Fibroblast of upper back skin (primary cell): ENCODE measurements at places on chromosomes 12 and 14.

- DNase-seq, result no peak
These were observed 41.7 kb upstream of the EMP1 start for GRCh38 chr12:13154831-13155230.

GRCh38 chr12:52259657-52260243 is 14.7 kb upstream of the KRT86 start:
- no peak for DNase-seq

- no peak for DNase-seq
These were observed 104.3 kb upstream of the TMCC3 start for GRCh38 chr12:94754653-94755052.

DNA sequence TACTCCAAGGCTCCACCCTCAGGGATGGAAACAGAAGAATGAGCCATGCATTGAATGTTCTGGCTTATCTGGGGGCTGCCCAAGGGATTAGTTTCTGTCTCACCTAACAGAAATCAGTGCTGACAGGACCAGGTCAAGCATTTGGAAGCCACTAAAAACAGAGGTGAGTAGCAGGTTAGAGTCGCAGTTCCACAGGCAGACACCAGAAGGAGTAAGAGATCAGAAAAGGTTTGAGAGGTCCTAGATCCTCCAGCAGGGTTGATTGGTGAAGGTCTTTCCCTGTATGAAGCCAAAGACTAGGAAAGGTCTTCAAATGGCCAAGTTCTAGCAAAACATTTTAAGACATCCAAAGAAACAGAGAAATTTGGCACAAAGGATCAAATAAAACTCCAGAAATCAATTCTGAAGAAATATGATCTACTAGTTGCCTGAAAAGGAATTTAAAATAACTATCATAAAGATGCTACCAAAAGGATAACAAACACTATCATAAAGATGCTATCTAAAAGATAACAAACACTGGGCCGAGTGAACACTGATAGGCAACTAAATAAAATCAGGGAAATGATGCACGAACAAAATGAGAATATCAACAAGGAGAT is 19.5 kb upstream of the TTC9 start:
- DNase-seq, result peak; percentile 21

- no peak for DNase-seq
These were observed 3.3 kb upstream of the KRT86 start for GRCh38 chr12:52271158-52271557.

GRCh38 chr12:27429606-27430005 is 16.9 kb upstream of the SMCO2 start:
- no peak for DNase-seq

DNA sequence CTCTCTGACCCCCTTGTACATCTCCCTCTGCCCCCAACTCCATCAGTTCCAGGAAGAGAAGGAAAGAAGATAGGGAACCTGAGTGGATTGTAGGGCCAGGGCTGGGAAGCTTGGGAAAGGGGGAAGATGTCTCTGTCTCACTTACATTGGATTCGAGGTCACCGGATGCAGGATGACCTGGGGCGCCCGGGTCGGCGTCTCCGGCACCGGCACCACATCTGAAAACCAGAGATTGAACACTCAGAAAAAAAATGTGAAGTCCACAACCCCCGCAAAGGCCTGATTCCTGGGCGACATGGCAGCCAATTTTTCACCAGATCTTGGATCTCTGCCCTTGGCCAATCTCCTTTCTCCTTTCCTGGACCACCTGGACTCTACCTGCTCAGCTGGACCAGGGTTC is 169.4 kb upstream of the NOS1 start:
- DNase-seq, result no peak

- DNase-seq, result no peak
These were observed 488.4 kb downstream of the PCNX1 start for GRCh38 chr14:71395636-71396035.

DNA sequence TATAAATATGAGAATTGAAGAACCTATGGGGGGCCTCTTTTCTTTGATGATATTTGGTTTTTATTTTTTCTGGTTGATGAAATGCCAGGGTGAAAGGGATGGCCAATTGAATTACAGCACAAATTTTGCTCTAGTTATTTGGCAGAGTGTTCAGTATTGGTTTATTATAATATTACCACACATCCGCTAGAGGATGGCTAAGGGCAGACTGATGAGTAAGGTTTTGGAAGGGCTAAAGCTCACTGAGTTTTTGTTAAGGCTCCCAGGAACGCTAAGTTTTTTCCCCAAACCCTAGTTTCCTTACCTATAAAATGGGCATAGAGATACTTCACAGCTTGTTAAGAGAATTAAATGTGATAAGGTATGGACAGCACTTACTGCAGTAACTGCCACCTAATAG is 34.3 kb upstream of the LRRC10 start:
- DNase-seq, result no peak

DNA sequence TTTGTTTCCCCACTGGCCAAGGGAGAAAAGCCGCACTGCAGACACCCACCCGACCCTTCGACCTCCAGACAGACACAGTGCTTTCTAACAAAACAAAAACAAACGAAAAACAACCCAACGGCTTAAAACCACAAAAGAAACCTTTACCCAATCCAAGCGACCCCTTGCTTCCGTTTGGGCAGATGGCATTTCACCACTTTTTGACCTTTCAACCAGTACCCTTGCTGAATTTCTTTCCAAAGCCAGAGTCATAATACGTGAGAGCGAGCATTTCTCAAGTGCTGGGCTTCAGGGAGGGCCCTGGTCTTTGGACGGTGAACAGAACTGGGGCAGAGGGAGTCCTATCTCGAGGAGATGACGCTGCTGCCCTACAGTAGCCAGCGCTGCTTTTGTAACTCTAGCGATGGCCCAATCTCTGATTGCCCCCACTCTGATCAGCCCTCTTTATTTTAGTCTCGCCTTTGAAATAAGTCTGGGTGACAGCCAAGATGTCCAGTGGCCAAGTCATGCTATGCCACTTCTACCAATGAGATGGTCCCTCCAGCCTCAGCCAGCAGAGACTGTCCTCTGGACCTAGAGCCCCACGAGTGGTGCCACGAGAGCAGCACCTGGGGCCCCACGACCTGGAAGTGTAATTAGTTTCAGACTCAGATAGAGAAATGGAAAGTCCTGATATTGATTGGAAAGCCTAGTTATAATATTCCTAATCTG is 21.9 kb upstream of the ADIPOR2 start:
- DNase-seq, result no peak

- DNase-seq, result no peak
These were observed 13.5 kb downstream of the EXD2 start for GRCh38 chr14:69204753-69205152.

GRCh38 chr12:132806857-132807256 is 21.8 kb downstream of the GOLGA3 start:
- DNase-seq, result no peak

- peak; percentile 2 for DNase-seq
These were observed 53.7 kb downstream of the FOXN4 start for GRCh38 chr12:109255377-109255776.

- peak; percentile 34 for DNase-seq
These were observed 604 bp downstream of the GLIPR1 start for GRCh38 chr12:75481013-75481705.
